Muscle of leg (tissue), 16 donors: ENCODE measurements at places on chromosomes 3 and 15. TPM values are rescaled to one million over a fixed set of nuclear protein-coding genes. Genes with fewer than 3 reads are reported as not detected.

Gene CHL1
- 4.2 TPM for total RNA-seq

Gene GOLGA8K
- total RNA-seq: 0.75 TPM

DNA sequence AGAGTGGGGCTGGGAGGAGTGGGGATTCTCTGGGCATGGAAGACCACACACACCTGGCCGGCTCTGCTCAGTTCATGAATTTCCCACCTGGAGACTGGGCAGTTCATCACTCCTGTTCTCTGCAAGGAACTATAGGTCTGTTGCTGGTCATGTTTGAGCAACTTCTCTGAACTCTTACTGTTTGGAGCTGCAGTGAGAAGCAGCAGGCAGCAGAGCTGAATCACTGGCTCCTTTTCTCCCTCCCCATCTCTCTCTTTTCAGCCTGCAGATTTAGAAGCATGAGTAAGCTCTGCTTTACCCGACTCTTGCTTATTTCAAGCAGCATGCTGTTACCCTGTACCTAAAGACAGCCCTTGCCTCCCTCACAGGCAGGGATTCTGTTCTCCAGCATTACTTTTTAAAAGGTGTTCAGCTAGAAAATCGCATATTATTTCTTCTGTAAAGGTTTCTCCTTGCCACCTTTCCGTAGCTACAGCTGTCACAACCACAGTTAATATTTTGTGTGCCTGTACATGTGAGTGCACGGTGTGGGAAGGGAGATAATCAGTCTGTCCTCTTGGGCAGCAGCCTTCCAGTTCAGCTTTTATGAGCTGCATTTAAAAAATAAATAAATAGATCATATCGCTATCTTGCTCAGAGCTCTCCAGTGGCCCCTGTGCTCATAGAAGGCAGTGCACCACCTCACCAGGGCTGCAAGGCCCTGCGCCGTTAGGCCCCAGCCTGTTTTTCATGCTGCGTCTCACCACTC is 131.6 kb downstream of the CHCHD6 start:
- H3K27ac ChIP-seq: no peak overlapping the region
- H3K36me3 ChIP-seq: no peaks in the 10 kb centered on the region
- H3K27me3 ChIP-seq: no peaks in the 10 kb centered on the region
- H3K4me3 ChIP-seq: no peak overlapping the region

DNA sequence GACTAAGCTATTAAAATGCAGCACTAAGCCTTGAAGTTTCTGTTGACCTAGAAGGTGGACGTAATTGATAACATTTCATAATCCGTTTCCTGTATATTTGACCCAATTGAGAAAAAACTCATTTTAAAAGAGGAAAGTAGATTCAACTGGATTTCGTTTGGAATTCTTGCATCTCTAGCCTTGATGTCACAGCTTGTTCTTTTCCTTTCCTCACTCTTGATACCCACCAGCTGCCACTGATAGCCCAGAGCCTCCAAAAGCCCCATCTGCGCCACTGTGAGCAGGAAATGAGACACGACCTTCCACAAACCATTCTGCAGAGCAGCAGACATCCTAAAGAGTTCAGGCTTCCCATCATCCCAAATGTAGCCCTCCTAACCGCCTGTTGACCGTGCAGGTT is 61.8 kb downstream of the FOXB1 start:
- no peaks in the 10 kb centered on the region for H3K27me3 ChIP-seq
- no peak for DNase-seq
- no peak overlapping the region for H3K27ac ChIP-seq
- no peaks in the 10 kb centered on the region for H3K36me3 ChIP-seq

DNA sequence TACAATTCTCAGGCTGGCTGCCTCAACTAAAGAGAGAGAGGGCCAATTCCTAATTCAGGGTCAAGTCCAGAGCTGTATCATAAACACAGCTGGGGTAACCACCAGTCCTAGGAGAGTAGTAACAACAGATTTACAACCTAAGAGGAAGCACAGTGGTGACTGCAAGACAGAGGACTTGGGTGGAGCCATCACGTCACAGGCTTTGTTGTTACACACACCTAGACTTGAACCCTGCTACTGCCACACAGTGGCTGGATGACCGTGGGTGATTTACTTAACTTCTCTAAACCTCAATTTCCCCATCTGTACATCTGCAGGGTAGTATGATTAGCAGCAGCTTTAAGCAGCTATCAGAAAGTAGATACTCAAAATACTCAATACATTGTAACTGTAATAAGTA is 78.6 kb downstream of the MYLK start:
- no peaks in the 10 kb centered on the region for H3K36me3 ChIP-seq
- no peak overlapping the region for H3K4me3 ChIP-seq
- peaks cover 2% of the 10 kb centered on the region for H3K27me3 ChIP-seq
- H3K4me1 ChIP-seq: peaks cover 10% of the 10 kb centered on the region
